ENCODE measurements at places on chromosomes 16 and 17. TPM values are rescaled to one million over a fixed set of nuclear protein-coding genes. Genes with fewer than 3 reads are reported as not detected.

The TANGO6 gene
- polyA plus RNA-seq, result 4.5 TPM

The NAGLU gene
- polyA plus RNA-seq, result 52.7 TPM

The CCL17 gene
- polyA plus RNA-seq, result not detected

The TPPP3 gene
- 108 TPM for polyA plus RNA-seq

The SDF2 gene
- polyA plus RNA-seq, result 101 TPM

The ACSM5 gene
- polyA plus RNA-seq, result 22.8 TPM

The XYLT1 gene
- 0.52 TPM for polyA plus RNA-seq

The TMEM238L gene
- polyA plus RNA-seq, result 3.2 TPM

DNA sequence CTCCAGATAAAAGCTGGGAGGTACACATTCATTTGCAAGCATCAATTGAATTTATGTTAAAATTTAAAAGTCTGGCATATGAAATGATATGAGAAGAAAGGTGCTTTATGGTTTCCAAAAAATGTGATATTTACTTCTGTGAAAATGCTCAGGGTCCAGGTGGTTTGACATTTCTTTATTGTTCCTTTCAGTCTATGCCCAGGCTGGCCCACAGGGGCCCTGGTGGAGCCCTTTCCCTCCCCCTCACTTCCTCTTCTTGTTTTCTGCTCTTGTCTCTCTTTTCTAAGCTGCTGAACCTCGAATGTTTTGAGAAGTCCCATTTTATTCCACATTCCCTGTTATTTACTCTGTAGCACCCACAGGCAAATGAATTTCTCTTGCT, 127.8 kb downstream of the HS3ST3B1 start:
- DNase-seq, result no peak

GRCh38 chr16:67936124-67936879, at the start of gene PSMB10:
PSMB10 (minus strand) TSS chr16:67936850; CDS start chr16:67936749, 101 bp downstream.
- peak; percentile 90 for DNase-seq

GRCh38 chr17:50297407-50297865, 23.2 kb downstream of the TMEM92 start:
- DNase-seq, result peak; percentile 90

DNA sequence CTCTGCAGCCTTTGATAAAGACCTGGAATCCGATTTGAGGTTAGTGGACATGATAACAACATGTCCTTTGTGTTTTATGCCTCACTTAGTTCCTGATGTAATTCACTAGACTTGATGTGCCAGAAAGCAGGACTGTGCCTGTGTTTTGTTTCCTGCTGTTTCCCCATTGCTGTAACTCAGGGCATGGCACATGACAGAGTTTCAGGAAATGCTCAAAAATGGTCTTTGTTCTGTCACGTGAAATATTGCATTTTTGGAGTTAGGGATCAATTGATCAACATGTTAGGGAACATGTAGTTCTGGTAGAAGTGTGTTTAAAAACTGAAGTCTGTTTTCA, 32.8 kb downstream of the DHX38 start:
- DNase-seq, result no peak

DNA sequence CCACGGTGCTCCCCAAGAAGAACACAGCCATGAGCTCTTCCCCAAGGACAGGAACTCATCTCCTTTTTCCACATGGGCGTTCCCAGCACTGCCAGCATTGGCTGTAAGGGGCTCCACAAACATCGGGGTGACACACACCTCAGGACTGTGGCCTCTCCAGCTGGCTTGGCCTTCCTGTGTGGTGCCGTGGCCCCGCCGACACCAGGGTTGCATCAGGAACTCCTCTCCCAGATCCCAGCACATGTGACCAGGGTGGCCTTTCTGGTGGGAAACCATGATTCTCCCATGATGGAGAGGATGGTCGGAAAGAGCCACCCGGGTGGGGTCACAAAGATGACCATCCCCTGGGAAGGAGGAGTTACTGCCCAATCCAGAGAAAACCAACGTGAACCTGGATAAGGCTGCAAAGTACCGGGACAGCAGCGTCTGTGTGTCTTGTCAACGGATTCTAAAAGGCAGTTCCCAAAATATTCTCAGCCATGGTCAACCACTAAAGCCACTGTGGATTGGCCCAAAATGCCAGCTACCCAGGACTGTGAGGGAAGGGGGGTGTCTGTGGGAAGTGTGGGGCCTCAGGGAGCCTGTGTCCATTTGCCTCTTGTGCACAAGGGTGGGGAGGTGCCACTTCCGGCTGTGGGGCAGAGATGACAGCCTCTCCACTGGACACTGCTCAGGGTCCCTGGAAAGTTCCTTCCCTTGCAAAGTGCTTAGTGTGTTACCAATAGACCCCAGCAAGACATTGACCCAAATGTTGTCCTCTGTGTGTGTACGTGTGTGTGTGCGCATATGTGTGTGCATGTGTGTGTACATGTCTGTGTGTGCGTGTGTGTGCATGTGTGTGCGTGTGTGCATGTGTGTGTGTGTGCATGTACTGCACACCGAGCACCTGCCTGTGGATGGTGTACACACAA, 78.0 kb upstream of the CBX4 start:
- no peak for DNase-seq

GRCh38 chr17:50339381-50339780, 6.5 kb upstream of the XYLT2 start:
- no peak for DNase-seq

- DNase-seq, result peak; percentile 63
These were observed 115.3 kb downstream of the SLC39A11 start for GRCh38 chr17:72976971-72977770.

DNA sequence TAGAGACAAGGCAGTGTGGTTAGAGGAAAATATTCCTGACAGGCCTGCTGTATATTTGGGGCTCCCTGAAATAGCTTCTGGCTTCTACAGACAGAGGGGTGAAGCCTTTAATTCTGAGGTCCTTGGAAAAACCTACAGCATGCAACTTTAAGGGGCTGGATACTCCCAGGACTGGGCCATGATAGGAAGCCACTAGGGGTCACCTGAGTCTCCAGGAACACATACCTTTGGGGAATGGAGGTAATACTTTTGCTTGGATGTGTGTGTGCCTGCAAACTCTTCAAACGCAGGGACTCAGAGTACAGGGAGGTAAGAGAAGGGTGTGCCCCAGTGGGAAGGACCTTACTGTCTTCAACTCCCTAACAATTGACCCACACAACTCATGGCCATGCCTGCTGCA, 4.1 kb downstream of the ASIC2 start:
- no peak for DNase-seq

GRCh38 chr17:59521465-59522126, 43.8 kb upstream of the DHX40 start:
- peak; percentile 64 for DNase-seq

DNA sequence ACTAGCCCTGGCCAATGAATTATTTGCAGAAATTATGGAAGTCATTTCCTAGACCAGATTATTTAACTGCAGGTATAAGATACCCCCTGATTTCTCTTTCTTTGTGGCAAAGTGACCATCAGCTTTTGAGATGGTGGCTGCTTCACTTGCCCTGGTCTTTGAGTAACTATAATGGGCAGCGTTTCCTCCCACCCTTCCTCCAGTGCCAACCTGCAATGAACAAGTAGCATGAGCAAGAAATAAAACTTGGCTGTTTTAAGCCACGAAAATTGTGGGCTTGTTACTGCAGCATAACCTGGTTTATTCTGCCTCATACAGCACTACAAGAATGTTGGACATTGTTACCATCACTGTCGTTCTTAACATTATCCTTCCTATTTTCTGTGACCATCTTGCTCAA, 105.3 kb downstream of the CYLD start:
- no peak for DNase-seq

- DNase-seq, result no peak
These were observed 29.9 kb downstream of the PLCG2 start for GRCh38 chr16:81808933-81809480.

- DNase-seq, result no peak
These were observed 226.4 kb upstream of the MAF start for GRCh38 chr16:79826732-79827475.

GRCh38 chr17:81858170-81858966, 2.0 kb downstream of the P4HB start:
- no peak for DNase-seq

GRCh38 chr16:19771040-19771439, 53.0 kb downstream of the IQCK start:
- no peak for DNase-seq

DNA sequence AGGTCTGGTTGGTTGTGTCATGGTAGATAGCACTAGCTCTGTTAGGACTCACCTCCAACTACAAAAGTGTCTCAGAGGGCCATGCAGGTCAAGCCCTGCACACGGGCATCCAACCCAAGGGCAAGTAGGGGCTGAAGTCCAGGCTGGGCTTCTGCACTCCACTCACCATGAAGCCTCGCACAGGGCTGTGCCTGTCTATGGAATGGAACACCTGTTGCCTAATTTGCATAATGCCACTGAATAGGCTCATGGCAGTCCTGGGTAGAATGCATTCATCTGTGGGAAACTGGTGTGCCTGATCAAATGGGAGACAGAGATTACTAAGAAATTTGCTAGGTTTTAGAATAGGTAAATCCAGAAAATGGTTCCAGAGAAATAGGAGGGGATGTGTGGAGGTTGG, 8.0 kb upstream of the AKAP1 start:
- no peak for DNase-seq

DNA sequence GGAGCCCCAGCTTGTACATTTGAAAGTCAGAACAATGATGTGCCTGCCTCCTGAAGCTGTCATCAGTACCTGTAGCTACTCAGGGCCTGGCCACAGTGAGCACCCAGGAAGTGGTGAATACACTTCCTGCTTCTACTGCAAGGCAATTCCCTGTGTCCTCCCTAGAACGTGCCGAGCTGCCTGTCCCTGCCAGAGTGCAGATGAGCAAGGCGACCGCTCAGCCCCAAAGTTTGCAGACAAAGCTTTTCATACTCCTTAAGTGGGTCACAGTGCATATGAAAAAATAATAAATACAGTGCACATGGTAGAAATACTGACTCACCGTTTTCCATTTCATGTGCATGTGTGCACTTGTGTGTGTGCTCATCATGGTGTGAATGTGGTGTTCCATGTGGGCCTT, 77.3 kb downstream of the MPRIP start:
- DNase-seq, result no peak
